ENCODE measurements at places on chromosomes 1 and 21.

DNA sequence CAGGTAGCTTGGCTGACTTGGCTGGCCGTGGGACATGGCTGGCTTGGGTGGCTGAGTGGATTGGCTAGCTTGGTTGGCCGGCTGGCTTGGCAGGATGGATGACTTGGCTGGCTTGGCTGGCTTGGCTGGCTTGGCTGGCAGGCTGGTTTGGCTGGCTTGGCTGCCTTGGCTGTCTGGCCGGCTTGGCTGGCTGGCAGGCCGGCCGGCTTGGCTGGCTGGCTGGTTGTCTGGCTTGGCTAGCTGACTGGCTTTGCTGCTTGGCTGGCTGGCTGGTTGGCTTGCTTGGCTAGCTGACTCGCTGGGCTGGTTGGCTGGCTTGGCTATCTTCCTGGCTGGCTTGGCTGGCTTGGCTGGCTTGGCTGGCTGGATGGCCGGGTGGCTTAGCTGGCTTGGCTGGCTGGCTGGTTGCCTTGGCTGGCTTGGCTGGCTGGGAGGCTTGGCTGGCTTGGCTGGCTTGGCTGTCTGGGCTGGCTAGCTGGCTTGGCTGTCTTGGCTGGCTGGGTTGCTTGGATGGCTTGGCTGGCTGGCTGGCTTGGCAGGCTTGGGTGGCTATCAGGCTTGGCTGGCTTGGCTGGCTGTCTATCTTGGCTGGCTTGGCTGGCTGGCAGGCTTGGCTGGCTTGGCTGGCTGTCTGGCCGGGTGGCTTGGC is 129.7 kb upstream of the FAM72C start:
- DNase-seq = no peak

DNA sequence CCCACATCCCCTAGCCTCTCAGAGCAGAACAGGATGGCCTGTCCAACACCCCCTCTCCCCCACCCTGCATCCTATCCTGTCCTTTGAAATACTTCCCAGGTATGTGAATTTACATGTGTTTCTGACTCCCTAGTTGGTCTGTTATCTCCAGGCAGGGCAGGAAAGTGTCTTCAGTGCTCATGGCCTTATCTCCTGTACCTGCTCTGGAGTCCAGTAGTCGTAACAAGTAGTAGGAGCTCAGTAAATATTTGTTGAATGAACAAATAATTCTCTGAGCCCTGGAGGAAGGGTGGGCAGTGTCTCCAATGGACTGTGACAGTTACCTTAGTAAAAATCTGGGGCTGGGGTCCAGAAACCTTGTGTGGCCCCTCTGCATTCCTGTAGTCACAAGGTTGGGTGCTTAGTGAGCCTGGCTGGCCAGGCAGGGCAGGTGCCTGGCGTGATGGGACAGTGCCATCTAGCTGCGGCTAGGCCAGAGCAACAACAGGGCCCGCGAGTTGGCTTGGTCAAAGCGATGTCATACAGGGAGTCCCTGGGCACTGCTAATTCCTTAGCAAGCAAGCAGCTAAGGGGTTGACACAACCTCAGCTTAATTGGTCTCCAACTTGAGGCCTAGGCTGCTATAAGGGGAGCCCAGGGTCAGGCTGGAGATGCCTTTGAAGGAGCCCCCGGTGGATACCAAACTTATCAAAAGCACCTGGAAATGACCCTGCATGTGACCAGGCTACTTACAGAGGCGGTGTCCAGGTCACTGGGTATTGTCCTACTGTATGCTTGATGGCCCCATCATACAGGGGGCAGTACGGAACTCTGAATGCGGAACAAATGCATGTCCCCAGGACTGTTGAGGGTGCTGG is 89.0 kb upstream of the PPM1J start:
- DNase-seq = peak; percentile 88

GRCh38 chr1:40039245-40039756 is 1.2 kb upstream of the CAP1 start:
- peak; percentile 13 for DNase-seq

GRCh38 chr1:237390823-237391222 is 348.8 kb downstream of the RYR2 start:
- DNase-seq = no peak

DNA sequence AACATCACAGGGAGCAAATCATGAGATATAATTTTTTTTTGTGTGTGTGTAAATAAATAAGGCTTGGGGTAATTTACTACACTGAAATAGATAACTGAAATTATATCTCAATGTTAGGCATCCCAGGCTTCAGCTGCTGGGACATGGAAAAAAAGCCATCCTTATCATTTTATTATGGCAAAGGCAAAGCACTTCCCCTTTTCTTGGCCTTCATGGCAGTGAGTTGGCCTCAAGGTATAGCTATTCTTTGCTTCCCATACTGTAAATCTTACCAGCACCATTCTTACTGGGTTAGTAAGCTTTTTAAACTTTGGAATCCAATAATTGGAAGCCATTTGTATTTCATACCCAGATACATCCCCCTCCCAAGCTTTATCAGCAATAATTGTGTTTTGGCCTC is 29.0 kb downstream of the RBM11 start:
- no peak for DNase-seq

Data from urothelium cell line (cell line).